ENCODE measurements at places on chromosomes 7 and 10.

DNA sequence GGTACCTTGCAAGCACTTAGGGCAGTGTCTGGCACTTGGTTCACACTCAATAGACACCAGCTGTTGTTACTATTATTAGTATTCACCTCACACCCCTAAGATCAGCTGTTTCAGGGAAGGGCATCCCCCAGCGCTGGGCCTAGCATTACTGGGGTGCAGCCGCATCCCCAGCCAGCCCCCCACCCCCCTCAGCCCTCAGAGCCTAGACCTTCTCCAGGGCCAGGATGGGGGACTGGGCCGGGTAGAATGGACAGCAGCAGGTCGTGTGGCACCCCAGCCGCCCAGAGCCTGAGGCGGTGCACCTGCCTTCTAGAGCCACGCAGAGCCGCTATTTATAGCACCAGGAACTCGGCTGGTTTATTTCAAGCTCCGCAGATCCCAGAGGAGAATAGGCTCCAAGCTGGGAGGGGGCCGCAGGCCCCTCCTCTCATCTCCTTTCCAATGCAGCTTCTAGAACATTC, 60.5 kb downstream of the GTF2IRD1 start:
- DNase-seq: no peak

DNA sequence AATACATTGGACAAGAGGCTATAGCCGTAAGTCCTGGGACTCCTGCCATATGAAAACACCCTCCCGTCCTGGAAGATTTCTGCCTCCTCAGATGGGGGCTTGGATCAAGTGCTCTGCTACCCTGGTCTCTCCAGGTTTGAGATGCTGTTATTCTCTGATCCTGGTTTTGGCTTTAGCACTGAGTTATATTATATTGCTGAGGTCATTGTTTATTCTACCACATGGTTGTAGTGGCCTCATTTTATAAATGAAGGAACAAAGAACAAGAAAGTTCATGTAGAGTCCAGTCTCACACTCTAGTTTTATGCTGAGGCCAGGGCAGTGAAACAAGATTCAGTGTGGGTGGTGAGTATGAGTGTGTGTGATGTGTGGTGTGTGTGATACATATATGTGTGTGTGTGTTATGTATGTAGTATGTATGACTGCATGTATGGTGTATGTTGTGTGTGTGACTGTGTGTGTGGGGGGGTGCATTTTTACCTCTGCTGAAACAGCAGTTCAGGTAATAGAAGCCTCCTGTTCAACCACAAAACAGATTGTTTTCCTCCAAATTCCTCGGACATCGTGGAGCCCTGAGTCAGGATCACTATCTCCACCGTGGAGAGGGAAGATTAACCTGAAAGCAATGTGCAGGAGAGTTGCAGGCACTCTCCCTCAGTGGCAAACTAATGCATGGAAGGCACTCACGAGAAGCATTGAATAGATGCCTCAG, 80.7 kb downstream of the C7orf25 start:
- DNase-seq: no peak

DNA sequence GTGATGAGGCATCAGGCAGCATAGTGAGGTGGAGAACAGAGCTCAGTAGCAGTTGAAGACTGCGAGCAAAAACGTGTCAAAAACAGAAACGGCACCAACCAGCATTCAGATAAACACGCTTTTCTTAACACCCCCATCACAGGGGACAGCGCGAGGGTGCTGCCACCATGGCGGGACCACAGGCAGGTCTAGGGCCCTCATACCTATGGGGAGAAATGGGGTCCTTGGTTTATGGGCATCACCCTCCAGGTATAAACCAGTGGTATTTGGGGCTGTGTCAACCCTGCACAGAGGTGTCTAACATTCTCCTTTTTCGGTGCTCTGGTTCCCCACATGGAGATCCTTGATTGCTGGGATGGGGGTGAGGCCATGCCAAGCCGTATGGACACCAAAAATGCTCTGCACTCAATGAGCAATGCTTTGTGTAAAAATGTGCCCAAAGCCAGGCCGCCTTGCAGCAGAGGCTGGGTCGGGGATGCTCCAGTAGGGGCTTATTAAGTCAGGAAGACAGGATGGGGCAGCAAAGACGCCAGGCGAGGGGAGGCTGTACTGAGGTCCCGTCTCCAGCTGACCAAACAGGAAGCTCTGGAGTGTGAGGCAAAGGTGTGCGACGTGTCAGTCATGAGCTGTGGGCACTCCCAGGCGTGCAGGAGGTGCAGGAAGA, 191.5 kb downstream of the WDR37 start:
- DNase-seq: no peak

DNA sequence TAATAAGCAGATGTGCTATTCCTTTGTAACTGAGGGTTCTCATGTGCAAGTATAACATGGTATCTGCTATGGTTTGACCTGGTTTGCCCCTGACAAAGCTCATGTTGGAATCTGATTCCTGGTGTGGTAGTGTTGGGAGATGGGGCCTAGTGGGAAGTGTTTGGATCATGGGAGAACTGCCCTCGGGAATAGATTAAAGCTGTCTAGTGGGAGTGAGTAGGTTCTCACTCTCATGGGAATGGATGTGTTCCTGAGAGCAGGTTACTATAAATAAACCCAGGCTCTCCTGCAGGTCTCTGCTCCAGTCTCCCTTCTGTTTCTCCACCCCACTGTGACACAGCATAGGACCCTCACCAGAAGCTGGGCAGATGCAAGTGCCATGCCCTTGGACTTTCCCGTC, 97.7 kb downstream of the ATE1 start:
- DNase-seq: no peak

DNA sequence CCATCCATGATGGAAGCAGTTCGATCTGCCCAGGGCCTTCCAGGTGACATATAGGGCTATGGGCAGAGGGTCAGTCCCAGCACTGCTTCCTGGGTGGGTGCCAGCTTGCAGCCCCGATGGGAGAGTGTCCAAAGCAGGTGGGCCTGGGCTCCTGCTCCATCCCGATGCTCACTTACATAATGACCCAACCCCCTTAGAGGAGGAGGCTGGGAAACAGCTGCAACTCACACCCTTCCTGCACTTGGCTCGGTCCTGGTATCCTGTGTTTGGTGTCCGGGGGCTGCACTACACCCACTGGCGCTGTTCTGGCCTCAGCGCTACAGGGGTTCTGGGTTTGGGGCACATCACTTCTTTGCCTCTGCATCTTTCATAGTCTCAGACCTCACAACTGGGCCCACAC, 58.5 kb downstream of the PKD1L1 start:
- no peak for DNase-seq

- DNase-seq: no peak
Observed at GRCh38 chr7:24135003-24135817, 148.8 kb upstream of the NPY start.

GRCh38 chr7:106225856-106226255, 58.9 kb downstream of the NAMPT start:
- DNase-seq: no peak

- no peak for DNase-seq
Observed at GRCh38 chr10:59668096-59668495, 41.6 kb downstream of the SLC16A9 start.

DNA sequence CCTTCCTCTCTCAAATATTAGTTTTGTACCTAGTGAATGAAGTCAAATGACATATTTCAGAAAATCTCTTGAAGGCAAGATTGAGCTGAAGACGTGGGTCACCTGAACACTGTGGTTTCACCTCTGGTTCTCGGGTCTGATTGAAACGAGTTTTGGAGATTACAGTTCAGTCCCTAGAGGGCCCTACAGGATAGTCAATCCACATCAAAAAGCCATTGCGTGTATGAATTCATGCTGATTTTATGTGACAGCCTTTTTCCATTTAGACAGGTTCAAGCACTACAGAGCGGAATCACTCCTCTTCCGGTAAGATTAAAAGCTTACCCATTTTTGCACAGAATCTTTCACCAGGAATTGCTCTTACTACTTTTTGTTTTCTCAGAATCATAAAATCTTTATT, 62.2 kb downstream of the VIM start:
- no peak for DNase-seq
